ENCODE measurements at places on chromosomes 6 and 20. TPM values are rescaled to one million over a fixed set of nuclear protein-coding genes. Genes with fewer than 3 reads are reported as not detected.
A peak's percentile ranks its signal among the peaks of the same experiment; 100 is the strongest.

- DNase-seq = no peak
These were observed 132.7 kb downstream of the PKHD1 start for GRCh38 chr6:51954681-51955080.

- DNase-seq = no peak
These were observed 185.1 kb downstream of the JARID2 start for GRCh38 chr6:15430931-15431405.

DNA sequence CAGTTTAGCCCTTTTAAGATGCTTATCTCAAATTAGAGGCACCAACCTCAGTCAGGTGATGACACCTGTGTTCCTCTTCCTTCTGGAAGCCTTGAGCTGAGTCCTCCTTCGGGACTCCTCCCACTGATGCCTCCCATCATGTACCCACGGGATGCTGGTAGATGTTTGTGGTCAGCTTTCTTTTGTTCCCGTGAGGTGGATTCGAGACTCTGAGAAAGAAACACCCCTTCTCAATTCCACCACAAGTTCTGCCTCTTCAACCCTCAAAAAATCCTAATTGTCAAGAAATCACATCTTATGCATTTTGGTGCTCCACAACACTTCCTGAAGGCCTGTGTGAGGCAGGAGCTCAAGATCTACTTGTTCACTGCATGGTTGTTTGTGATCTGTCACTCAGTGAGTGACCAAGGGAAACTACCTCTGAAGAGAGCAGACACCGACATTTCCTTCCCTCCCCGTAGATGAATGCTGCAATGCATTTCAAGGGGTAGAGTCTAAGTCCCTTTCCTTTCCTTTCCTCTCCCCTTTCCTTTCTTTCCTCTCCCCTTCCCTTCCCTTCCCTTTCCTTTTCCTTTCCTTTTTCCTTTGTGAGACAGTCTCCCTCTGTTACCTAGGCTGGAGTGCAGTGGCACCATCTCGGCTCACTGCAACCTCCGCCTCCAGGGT, 50.5 kb downstream of the PCNA start:
- DNase-seq = no peak

DNA sequence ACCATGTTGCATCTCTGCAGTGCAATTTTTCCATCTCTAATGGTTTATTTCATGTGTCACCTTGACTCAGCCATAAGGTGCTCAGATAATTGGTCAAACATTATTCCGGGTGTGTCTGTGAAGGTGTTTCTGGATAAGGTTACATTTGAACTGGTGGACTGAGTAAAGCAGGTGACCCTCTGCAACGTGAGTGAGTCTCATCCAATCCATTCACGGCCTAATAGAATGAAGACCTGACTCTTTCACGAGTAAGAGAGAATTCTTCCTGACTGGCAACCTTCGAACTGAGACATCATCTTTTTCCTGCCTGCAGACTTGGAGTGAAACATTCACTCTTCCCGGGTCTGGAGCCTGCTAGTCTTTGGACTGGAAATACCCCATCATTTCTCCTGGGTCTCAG, 77.1 kb upstream of the SLC22A23 start:
- no peak for DNase-seq

DNA sequence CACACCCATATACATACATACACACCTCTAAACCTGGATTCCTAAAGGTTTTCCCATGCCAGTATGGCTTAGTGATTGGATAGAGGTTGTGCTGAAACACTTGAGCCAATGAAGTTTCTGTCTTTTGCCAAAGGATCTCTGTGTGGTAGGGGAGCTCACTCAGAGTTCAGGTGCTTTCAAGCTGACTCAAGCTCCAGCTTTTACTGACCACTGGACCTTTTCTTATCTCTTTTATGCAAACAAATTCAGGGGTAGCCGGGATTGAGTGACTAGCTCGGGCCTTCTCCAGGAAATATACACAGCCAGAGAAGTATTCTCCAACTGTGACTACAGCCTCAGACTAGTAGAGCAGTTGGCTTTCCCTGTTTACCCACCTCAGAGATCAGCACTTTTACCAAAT, 21.5 kb upstream of the DSE start:
- no peak for DNase-seq

DNA sequence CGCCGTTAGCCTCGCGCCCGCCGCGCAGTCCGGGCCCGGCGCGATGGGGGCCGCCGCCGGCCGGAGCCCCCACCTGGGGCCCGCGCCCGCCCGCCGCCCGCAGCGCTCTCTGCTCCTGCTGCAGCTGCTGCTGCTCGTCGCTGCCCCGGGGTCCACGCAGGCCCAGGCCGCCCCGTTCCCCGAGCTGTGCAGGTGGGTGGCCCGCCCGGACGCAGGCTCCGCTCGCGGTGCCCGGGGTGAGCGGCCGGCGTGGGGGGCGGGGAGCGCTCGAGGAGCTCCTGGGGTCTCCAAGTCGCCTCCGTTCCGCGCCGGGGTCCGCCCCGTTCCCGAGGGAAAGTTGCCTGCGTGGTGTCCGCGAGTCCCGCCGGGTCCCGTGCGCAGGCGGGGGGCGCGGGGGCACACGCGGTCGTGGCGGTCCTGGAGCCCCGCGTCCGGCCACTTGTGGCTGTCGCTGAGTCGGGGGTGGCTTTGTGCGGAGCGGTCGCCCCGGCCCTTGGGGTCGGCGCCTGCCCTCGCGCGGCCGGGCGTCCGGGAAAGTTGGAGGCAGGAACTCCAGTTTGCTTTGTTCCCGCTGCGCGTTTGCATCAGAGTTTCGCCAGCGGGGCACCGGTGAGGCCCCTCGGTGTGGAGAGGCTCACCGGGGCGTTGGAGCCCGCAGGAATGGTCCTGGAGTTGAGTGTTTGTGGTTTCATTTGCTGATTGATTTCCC, 476 bp downstream of the IGF2R start:
- peak; percentile 39 for DNase-seq

- no peak for DNase-seq
These were observed 4.0 kb downstream of the DLL1 start for GRCh38 chr6:170286934-170287265.

GRCh38 chr6:36340618-36341454, 4.1 kb upstream of the BNIP5 start:
- peak; percentile 70 for DNase-seq

GRCh38 chr6:116376149-116376548, 5.4 kb downstream of the DSE start:
- no peak for DNase-seq

DNA sequence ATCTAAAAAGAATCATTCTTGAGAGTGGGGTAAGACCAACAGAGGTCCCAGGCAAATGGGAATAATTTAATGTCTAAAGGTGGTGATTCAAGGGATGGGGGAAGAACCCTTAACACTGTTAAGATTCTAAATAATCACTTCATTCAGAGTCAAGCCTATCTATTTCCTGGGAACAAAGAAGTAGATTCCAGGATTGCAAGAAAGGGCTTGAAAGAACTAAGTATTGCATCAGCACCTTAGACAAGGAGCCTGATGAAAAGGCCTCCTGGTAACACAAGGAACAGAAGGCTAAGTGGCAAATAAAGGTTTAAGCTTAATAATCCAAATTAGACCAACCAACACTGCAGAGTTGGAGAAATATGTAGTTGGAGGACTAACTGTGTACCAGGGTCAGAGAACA, 620.7 kb upstream of the BTBD3 start:
- no peak for DNase-seq

- DNase-seq = no peak
These were observed 164.3 kb upstream of the OGFRL1 start for GRCh38 chr6:71124340-71124739.

DNA sequence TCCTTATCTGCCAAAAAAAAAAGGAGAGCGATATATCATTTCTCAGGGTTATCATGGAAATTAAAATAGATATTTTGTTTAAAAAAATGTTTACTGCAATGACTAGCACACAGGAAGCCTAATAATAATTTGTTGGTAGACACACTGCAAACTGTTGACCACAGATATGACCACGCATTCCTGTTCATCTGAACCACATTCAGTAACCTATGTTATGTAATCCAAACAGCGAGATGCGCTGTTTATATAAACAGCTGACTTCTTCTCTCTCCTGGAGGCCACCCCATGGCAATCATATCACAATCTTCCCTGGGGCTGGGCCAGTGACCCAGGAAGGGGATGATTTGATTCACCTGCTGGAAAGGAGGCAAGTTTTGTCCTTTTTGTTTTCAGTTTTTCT, 129.3 kb upstream of the UST start:
- DNase-seq = no peak

- DNase-seq = no peak
These were observed 116.0 kb downstream of the PLCB1 start for GRCh38 chr20:8248051-8248450.

- no peak for DNase-seq
These were observed 4.8 kb upstream of the GPR31 start for GRCh38 chr6:167162591-167162990.

Gene OPN5
- total RNA-seq = not detected

Gene TMEM170B
- total RNA-seq = 2.0 TPM

Gene LZTS3
- 7.7 TPM for total RNA-seq

Gene PTGIS
- 0.44 TPM for total RNA-seq

Data from lung microvascular endothelial cell (primary cell).